ENCODE measurements at places on chromosomes 16 and 17.
A peak's percentile ranks its signal among the peaks of the same experiment; 100 is the strongest.

- DNase-seq = peak; percentile 62
Measured at GRCh38 chr17:19867329-19868078, at the start of gene ULK2. TSS of gene ULK2 (minus strand) at chr17:19867936. CDS start at chr17:19867417, 519 bp downstream.

GRCh38 chr17:50194140-50194933 is 7.1 kb downstream of the COL1A1 start:
- no peak for DNase-seq

DNA sequence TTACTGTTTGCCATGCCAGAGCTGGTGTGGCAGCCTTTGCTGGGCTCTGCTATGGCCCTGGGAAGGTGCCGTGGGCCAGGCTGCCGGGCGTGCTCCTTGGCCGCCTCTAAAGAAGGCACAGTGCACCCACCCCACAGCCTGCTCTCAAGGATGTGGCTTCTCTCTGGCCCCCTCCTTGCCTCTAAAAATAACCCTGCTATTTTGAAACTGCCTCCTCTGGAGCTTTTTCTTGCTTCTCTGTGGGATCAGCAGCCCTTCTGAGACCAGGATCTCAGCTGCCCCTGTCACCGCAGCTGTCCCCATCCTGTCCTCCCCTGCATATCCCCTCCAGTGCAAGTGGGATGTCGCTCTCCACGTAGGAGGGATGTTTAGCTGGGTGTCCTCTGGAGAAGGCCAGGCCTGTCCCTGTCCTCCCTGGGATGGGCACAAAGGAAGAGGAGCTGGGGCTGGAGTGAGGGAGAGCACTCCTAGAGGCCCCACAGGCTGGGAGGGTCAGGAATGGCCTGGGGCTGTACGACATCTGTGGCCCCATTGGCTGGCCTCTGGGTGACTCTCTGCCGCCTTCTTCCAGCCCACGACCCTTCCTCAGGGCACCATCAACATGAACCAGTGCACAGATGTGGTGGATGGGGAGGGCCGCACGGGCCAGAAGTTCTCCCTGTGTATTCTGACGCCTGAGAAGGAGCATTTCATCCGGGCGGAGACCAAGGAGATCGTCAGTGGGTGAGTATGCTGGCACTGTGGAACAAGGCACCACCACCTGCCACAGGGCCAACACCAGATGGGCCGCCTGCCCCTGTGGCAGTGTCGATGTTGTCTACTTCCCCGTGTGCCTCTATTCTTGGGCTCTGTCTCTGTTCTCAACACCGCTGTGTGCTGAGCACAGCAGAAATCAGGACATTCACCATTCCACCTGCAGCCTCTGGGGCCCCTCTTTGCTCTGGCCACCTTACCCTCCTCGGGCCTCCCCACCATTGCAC is 79.7 kb downstream of the PLD6 start:
- DNase-seq = no peak

DNA sequence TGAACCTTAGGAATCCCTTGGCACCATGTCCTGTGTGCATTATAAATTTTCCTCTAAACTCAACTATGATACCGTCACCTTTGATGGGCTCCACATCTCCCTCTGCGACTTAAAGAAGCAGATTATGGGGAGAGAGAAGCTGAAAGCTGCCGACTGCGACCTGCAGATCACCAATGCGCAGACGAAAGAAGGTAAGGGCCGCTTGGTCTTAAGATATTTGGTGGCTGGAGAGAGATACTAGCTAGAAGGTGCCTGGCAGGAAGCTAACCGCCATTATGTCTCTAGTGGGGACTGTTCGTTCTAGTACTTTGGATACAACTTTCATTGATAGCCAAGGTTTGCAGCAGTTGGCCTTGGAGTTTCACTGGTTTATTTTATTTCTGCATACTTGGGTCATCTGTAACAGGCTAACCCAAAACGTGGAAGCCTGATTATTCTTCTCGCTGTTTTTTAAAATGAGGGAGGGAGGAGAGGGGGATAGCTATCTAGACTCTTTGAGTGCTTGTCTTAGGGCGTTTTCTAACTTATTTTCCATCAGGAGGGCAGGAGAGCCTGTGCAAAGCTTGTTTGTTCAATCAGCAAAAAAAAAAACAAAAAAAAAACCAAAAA is 1.3 kb downstream of the RBBP6 start:
- DNase-seq = no peak

DNA sequence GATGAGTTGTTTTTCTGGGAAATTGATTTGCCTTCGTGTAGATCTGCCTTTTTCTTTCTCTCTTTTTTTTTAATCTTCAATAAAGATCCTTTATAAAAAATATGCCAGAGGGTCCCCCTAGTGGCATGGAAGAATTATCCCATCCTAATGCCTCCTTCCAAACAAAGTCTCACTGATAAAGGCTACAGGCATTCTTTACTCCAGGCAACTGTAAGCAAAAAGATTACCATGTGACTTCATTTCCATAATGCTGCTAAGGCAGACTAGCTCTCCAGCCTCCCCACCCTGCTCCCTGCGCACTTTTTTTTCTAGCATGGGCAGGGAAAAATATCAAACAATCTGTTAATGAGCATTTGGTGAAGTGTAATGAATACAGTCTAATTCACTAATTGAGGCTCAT is 220.2 kb upstream of the CDH8 start:
- no peak for DNase-seq

- no peak for DNase-seq
Measured at GRCh38 chr17:72531729-72532128, 410.9 kb downstream of the SOX9 start.

- DNase-seq = no peak
Measured at GRCh38 chr17:17021194-17021863, 20.9 kb upstream of the MPRIP start.

DNA sequence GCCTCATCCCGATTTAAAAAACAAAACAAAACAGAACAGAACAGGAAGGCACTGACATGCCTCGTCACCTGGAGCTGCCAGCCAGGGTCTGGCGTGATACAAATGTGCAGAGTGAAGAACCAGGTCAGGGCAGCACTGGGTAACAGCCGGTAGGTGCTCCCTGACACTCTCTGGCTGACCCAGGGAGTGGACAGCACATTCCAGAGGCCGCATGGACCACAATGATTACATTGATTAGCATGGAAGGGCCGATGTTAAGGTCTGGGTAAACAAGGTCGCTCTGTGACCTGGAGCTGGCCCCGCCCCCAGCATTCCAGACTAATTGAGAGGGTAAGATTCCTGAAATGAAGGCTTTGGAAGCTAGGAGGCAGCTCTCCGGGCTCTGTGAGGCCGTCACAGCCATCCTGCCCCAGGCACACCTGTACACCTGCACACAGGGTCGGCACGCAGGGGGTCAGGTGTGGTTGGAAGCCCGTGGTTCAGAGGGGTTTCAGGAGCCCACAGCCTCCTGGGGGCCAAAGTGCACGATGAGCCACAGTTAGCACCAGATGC is 21.4 kb downstream of the PIEZO1 start:
- DNase-seq = no peak

- DNase-seq = peak; percentile 27
Measured at GRCh38 chr17:39979893-39980350, 685 bp upstream of the PSMD3 start.

DNA sequence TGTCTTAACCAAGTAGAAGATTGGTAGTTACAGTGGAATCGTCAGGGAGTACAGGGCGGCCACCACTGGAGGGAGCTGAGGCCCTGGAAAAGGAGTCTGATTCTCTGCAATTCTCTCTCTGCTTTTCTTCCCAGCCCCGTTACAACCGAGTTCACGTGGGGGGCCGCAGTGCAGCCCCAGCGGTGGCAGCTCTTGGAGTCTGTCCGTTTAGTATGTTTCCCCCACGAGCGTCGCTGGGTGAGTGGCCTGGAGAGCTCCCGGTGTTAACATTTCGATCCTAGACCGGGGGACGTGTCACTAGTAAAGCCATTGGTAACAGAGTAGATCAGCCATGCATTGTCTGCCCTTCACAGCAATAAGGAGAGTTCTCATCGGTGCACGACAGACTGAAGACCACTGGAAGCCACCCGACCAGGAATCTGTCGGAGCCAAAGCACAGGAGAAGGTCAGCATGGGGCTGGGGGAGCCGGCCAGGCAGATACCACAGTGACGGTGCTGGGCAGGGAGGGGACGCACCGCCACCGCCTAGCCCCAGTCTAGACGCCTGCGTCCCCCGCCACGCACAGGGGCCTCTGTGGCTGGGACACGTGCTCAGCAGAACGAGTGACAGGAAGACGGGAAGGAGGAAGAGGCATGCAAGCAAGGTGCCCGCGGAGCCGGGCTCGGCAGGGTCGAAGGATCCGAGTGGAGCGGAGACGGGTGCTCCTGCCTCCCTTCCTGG is 15.7 kb downstream of the SLC16A3 start:
- no peak for DNase-seq

GRCh38 chr16:85515830-85516397 is 97.2 kb upstream of the GSE1 start:
- no peak for DNase-seq

DNA sequence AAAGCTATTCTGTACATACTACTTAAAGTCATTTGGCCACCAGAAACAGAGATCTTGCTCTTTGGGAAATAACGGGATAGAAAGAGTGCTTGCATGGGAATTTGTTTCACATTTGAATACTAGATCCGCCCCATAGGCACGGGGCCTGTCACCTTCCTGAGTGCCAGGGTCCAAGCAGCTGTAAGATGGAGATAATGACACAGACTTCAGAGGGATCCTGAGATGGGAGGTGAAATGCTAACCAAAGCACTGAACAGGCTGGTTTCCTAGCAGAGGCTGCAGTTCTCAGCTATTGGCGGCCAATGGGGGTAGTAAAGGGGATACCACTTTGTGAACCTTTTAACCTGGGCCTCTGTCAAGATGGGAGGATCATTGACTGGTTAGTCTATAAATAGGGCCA is 225.4 kb downstream of the IRF8 start:
- DNase-seq = no peak

- DNase-seq = no peak
Measured at GRCh38 chr16:88806491-88807111, 3.0 kb downstream of the CDT1 start.

DNA sequence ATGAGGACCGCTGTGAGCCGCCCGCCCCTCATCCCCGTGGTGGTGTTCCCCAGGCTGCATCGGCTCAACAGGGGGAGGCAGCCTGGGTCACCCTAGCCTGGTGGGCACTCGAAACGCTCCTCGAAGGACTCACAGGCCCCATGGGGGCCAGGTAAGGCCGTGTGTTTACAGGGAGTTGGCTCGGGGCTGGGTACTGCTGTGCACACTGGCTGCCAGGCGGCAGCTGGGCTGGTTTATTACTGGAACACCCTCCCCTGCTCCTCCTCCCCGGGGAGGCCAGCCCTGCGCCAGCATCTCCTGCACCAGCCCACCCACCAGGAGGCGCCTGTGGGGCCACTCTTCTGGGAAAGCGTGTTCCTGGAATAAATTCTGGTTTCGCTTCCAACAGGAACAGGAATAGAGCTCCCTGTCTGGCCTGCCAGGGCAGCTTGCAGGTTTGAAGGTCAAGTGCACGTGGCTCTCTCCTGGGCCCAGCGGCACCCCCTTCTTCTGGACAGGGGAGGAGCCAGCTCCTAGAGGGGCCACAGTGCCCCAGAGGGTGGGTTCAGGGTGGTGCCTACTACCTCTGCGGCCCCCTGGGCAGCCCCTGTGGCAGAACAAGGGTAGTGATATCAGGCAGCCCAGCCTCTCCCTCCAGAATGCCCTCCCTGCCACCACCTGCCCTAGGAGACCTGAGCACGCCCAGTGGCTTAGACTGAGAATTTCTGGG is 11.3 kb downstream of the MCRIP1 start:
- peak; percentile 37 for DNase-seq

- DNase-seq = no peak
Measured at GRCh38 chr17:38440614-38441397, 12.5 kb downstream of the ARHGAP23 start.

DNA sequence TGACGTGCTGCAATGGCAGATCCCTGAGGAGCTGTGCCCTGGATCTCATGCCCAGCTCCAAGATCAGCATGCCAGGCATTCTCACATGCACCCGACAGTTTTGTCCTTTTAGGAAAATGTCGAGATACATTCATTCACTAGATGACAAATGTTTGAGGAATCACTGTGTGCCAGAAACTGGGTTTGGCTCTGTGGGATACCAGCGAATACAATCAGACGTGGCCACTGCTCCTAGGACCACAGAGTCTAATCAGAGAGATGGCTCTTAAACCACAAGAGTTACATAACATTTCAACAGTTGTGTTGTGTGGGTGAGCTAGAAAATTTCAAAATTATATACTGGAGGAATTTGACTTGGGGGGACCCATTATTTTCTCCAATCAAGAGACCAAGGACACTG is 579.7 kb downstream of the CDH13 start:
- no peak for DNase-seq

- no peak for DNase-seq
Measured at GRCh38 chr17:10058921-10059683, 139.3 kb downstream of the GAS7 start.

- no peak for DNase-seq
Measured at GRCh38 chr17:246226-246625, 64.8 kb upstream of the DOC2B start.

GRCh38 chr17:17952691-17953090 is 19.5 kb downstream of the TOM1L2 start:
- DNase-seq = no peak

DNA sequence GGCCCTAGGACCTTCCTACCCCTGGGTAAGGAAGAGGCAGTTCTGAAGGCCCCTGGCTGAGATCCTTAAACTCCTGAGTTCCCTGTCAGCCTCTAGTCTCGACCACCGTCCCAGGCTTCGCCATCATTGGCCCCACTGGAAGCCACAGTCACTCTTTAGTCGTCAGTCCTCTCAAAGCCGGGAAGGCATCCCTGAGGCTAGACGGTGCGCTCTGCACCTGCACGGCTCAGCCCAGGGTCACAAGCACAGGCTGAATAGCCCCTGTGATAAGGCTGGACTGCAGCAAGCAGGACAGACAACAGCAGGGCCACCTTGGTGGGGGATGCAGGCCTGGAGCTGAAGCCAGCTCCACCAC is 3.3 kb upstream of the HEXIM1 start:
- no peak for DNase-seq

GRCh38 chr17:45225964-45226530 is 4.4 kb downstream of the FMNL1 start:
- DNase-seq = peak; percentile 97

DNA sequence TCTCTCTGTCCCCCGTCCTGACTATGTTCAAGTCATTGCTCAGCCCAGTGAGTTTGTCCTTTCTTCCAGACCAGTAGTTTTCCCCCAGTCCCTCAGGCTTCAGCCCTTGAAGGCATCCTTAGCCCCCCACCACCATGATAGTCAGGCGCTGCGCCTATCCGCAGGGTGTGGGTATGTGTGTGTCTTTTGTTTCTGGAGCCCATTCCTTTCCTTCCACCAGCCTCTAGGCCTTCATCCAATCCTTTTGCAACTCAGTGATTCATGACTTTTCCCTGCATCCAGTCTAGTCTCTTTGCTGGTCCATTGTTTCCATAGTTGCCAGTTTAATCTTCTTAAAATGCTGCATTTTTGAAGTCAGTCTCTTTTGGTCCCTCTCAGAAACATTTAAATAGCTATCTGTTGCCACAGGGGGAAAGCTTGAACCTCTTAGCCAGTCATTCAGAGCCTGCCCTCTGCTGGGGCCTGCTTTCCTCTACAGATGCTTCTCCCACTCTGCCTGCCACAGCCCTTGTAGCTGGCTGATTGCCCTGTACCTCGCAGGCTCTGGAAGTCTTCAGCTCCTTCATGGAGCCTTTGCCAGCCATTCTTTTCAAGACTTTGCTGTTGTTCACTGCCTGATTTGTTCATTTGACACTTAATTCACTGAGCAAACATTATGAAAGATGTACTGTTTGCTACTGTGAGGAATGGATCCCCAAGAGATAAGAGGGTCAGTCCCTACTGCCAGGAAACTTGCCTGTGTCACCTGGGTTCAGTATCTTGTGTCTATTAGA is 55.9 kb upstream of the ADCY7 start:
- DNase-seq = peak; percentile 59
